T follicular helper cell (primary cell): ENCODE measurements at places on chromosomes 3 and 15.

DNA sequence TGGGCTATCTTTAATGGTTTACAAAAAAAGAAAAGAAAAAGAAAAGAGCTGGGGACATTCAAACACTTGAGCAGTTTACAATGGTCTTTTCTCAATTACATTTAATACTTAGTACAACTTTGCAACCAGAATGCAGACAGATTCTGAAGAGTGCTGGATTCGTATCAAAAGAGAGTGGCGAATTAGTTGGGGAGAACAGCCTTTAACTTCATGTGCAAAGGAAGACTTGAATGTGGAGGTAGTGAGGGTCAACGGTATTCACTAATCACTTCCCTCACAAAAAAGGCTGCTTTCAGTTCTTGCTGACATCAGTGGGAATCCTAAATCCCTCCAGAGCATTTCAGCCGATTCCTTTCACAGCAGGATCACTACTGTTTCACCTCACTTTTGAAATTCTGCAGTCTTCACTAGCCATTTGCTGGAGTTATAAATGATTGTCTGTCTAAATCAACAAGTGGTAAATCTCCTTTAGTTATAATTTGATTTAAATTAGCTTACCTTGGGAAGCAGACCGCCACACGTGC is 323.0 kb upstream of the SEMA6D start:
- DNase-seq: no peak

DNA sequence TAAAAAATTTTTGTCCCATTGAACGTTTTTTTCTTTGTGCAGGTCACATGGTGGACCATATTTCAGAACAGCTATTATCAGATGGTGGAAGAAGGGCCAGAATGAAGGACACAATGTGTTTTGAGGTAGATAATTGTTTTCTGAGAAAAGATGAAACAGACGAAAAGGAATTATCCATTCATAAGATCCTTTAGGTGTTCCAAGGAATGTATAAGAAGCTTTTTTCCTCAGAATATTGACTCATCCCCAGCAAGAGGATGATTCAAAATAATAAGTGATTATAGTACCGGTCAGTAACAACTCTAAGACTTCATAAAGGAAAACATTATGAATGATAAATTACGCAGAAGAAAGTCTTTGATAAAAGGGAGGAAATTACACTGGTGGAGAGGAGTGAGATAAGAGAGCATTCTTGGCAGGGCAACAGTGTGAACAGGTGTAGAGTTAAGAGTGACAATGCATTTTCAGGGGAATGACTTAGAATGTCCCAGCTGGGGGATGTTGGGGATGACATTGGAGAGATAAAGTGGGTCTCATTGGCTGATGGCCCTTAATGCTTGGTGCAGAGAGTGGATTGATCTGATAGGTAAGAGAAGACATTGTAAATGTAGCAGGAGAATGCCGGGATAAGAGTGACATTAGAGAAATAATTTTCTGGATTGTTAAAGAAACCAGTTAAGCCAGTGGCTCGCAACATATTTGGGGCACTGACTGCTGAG is 27.0 kb upstream of the AQP9 start:
- no peak for DNase-seq

GRCh38 chr15:77144492-77145070 is 73.7 kb upstream of the TSPAN3 start:
- DNase-seq: no peak

DNA sequence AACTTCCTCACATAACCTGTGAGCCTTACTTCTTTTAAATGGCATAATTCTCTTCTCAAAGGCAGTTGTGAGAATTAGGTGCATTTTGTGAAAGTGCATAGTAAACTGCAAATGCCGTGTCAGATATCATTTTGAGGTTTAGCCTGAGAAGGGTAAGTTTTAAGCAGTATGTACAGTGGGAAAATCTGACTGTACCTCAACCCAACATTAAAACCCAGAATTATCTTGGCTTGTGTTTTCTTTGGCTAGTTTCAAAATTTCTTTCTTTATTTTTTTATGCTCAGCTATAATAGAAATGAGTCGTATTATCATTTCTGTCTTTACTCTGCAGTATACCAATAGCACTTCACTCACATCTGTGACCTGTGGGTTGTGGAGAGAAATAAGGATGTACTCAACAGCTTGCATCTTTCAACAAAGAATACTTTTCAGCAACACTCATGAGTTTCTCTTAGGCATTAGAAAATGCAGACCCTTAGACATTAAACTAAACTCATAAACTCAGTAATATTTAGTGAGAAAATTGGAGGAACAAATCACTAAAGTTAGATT is 65.7 kb downstream of the RASA2 start:
- DNase-seq: no peak

- no peak for DNase-seq
These were observed 51.0 kb upstream of the ARL8B start for GRCh38 chr3:5071061-5071460.
